Stimulated activated CD4-positive, alpha-beta T cell treated with anti-CD3 and anti-CD28 coated beads, Interleukin-1b, Interleukin-23, amount 100 ng/mL, for 1 hour (primary cell): ENCODE measurements at places on chromosomes 11 and 22.

DNA sequence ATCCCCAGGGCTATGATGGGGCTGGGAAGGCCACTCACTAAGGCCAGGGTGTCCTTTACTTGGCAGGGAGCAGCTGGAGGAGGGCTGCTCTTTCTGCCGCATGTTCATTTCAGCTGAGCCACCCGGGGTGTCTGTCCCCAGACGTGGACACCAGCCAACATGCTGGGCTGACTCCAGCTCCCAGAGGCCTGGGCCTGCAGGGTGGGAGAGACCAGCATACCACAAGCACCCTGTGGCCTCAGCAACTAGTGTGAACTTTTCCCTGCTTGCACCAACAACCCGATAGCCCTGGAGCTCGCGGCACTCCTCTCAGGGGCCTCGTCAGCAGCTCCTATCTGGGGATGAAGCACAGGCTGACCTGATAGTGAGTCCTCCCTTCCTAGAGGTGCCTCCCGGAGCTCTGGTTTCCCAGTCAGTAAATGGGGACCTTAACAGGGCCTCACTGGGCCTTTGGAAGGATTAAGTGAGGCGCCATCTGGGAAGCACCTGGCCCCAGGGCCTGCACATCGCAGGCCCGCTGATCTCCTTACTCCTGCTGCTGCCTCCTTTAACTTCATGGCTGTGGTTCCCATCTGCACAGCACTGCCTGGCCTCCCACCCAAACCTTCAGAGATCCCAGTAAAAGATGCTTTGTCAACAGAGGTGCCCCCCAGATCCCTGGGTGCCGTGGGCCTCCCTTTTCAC lies 83.4 kb downstream of the GALNT18 start:
- no peak for DNase-seq

DNA sequence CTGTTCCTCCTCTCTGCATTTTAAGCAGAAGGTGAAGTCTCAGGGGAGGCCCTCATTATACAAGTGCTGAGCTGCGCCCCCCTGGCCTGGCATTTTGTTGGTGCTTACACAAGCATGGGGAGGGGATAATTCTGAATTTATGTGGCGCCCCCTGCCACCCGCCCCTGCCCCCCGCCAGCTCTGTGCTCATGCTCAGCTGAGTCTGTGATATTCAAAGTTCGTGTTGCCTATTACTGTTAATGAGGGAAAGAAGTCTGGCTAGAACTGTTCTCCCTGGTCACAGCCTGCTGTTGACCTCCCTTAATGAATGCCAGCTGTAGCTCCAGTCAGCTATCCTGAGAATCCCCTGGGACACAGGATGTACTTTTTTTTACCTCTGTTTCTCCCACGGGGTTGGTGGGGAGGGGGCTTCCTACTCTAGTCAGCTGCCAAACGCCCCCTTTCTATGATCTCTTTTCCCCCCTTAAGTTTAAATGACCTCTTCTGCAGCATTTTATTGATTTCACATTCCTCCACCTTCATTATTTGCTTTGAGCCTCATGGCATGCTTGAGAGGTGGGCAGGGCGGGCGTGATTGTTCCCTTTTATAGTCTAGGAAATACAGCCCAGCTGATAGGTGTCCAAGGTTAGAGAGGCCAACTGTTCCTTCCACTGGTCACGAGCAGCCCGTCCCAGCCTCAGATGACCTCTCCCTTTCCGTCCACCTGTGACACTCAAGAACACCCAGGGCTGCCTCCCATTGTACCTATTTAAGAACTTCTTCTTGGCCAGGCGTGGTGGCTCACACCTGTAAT lies 12.2 kb downstream of the USP2 start:
- no peak for DNase-seq

DNA sequence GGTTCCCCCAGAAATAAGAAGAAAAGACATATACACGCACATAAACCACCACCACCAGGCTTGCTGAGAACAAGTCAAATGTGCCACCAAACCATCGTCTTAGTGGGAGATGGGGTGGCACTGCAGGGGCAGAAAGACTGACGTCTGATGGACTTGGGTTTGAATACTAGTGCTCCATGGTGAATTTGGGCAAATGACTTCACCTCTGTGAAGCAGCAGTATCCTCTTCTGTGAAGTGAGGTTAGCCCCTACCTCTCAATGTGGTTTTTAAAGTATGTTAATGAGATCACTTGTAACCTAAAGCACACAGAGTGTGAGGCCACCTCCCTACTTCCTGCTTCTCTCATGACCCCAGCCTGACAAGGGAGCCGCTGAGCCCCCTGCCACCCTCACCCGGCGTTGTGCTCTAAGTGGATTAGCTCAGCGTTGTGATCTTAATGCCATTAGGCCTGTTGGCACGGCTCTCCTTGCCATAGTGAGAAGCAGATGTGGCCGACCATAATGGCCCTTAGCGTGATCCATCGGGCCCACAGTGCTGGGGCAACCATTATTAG lies 14.4 kb downstream of the ZBTB16 start:
- DNase-seq: no peak

DNA sequence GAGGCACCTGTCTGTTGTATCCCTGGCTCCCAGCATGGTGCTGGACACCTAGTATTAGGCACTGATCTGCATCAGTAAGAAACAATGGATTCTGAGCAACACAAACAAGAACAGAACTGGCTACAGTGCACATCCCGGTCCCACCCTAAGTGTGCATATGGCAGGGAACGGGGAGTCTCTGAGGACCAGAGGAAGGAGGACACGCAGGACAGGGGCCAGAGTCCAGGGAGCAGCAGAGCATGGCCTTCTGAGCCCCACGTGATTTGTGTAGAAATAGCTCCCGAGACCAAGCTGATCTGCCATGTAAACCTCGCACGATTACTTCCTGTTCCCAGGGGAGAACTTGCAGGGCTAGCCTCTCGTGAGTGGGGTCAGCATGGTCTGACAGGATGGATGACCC lies 12.7 kb upstream of the SNX32 start:
- no peak for DNase-seq

DNA sequence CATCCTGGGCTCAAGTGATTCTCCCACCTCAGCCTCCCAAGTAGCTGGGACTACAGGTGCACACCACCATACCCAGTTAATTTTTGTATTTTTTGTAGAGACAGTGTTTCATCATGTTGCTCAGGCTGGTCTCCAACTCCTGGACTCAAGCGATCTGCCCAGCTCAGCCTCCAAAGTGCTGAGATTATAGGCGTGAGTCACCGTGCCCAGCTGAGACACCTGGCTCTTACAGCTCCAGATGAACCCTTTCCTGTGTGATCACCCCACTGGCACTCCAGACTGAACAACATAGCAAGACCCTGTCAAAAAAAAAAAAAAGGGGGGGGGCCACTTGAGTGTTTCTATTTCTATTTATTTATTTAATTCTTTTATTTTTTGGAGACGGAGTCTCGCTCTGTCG lies 1.0 kb upstream of the ADSL start:
- no peak for DNase-seq

DNA sequence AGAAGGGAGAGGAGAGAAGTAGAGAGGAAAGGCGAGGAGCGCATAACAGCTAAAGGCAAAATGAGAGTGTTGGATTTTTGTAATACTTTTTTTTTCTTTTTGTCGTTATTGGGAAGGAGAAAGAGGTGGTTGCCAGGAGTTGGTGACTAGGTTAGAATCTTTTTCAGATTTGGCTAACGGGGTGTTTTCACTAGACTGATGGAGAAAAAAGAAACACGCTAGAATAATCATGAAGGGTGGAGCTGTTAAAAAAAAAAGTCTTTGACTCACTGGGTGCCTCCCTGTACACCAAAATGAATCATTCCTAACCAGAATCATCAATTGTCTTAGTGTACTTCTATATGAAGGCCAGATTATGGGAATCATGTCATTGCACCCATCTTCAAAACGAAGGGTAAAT lies 12.7 kb downstream of the BLID start:
- DNase-seq: no peak

GRCh38 chr11:8089791-8090510 lies 8.9 kb downstream of the TUB start:
- no peak for DNase-seq

DNA sequence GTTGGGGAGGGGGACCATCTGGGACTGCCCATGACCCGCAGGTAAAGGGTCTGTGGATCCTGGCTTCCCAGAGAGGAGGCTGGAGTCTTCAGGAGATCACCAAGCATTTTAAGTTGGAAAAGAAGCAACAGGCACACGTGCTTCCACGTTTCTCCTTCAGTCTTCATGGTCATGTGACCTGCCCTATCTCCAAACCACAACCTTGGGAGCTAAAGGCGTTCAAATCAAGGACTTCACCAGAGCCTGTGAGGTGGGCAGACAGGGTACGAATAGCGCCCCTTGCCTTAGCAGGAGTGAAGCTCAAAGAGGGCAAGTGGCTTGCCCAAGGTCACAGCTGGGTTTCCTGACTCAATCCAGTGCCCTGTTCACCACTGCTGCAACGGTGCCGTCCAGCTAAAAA lies 6.7 kb downstream of the TMEM184B start:
- DNase-seq: no peak

- DNase-seq: no peak
Observed at GRCh38 chr11:285894-286220, 3.1 kb upstream of the PGGHG start.

GRCh38 chr11:67507242-67507863 lies 609 bp downstream of the CDK2AP2 start:
- no peak for DNase-seq

DNA sequence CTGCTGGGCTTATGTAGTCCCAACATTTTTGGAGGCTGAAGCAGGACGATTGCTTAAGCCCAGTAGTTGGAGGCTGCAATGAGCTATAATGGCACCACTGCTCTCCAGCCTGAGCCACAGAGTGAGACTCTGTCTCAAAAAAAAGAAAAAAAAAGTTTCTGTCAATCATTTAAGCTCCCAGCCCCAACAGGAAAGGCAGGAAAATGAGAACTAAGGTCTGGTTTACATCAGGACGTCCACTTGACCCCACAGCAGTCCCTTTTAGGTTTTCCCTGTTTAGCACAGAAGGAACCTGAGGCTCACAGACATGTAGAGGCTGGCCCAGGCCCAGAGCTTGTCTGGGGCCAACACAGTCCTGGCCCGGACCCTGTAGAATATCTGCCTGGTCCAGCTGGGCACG lies 9.2 kb upstream of the TTLL1 start:
- no peak for DNase-seq

- no peak for DNase-seq
Observed at GRCh38 chr11:92130421-92130831, 94.2 kb upstream of the FAT3 start.

DNA sequence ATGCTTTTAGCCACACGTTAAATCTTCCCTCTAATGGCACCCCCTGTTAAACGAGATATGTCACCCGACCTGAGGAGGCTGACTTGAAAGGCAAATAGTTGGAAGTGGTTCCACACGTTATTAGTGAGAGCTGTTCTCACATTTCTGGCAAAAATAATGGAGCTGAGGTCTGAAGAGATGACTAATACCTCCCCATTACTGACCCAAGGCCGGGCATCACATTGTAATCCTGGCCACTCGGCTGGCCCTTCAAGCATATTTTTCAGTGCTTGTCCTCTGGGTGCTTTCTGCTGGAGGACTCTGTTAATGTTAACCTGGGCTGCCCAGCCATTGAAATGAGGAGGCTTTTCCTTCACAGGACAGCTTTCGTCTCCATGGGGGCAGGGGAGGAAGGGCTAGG lies 260.0 kb upstream of the CADM1 start:
- DNase-seq: no peak

DNA sequence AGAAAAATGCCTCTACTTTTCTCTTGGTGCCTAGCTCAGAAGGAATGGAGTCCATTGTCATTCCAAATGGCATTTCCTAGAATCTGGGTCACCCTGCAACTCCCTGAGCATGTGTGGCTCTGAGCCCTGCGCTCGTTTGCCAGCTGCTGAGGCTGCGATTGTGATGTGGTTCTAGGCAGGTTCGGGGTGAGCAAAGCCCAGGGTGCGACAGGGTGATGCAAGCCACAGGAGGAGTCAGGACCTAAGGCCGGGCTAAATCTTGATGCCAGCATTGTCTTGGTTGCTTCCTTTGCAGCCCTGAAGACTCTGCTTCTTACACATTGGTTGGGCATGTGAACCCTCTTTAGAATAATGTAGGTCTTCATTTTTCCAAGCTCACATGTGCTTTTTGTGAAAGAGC lies 131.0 kb downstream of the MORC2 start:
- DNase-seq: no peak

DNA sequence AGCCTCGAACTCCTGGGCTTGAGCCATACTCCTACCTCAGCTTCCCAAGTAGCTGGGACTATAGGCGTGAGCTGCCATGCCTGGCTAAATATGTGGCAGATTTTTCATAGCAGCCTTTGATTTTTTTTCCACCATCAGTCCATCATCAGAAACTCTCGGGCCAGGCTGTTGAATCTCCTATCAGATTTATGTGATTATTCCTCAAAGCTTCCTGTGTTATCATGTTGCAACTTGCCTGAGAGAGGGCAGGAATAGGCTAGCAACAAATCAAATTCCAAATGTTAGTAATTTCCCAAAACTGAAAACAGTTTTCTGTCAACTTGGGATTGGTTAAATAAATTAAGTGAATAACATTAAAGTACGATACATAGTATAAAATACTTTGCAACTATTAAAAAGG lies 3.4 kb downstream of the LRRC51 start:
- no peak for DNase-seq

- no peak for DNase-seq
Observed at GRCh38 chr22:36739185-36739584, 35.6 kb upstream of the CACNG2 start.

GRCh38 chr11:117390743-117391142 lies 63.1 kb downstream of the CEP164 start:
- DNase-seq: no peak

GRCh38 chr11:94794287-94795168 lies 26.4 kb downstream of the AMOTL1 start:
- no peak for DNase-seq

DNA sequence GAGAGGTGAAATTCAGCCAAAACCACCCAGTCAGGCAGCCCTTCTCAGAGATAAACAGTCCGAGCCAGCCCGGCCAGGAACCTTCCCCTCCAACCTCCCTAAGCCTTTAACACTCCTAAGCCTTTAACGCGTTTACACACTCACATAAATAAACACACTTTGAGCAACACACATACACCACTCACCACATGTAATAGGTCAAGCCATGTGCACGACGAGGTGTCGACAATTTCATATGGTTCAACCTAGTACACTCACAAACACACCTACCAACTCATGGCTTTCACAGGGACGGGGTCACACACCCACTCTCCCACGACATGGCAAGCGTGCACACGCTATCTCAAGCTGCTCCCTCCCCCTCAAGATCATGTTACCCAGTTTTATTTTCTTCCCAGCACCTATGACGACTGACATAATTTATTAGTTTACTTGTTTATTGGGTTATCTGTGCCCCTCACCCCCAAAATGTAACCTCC lies 15.5 kb downstream of the SLC43A1 start:
- DNase-seq: no peak

DNA sequence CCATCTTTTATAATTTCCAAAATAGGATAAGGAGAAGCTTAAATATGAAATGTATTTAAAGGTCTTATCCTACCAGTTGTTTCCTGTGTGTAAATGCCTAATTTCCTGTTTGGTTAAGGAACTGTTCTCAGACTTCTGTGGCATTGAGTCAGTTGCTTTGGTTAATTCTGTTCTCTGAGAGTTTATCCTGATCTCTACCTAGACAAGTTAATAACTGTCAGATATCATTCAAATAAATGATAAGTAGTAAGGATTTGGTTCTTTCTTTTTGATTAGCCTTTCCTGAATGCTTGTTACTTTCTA lies 39.5 kb downstream of the CTNND1 start:
- no peak for DNase-seq
